ENCODE measurements at places on chromosomes 4 and X. TPM values are rescaled to one million over a fixed set of nuclear protein-coding genes. Genes with fewer than 3 reads are reported as not detected.

Gene TCEAL3
- total RNA-seq, result 8.5 TPM

Gene GAGE1
- not detected for total RNA-seq

- DNase-seq, result no peak
- H3K27ac ChIP-seq, result no peak overlapping the region
- no peaks in the 10 kb centered on the region for H3K27me3 ChIP-seq
- H3K36me3 ChIP-seq, result no peaks in the 10 kb centered on the region
These were observed 53.8 kb downstream of the APLN start for GRCh38 chrX:129600981-129601424.

DNA sequence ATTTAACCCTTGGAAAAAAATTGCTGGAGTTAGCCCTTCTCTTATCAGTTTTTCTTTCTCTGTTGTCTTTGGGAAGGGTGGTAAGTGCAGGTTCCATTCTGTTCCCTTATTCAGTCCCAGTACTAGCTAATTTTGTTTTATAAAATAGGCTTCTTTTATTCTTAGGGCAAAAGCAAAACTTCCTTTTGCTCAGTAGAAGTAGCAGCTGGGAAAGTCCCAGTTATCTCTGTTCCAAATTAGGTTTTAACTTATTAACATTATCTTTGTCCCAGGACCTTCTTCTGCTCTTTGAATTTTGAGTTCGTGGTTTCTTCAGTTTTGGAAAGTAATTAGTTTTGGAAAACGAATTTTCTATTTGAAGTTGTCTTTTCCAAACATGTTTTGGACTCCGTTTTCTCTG, 61.1 kb downstream of the BANK1 start:
- H3K4me1 ChIP-seq, result peaks cover 89% of the 10 kb centered on the region
- DNase-seq, result no peak
- peak overlapping the region; percentile 93 for H3K27ac ChIP-seq
- peak overlapping the region; percentile 24 for H3K4me3 ChIP-seq
- no peaks in the 10 kb centered on the region for H3K27me3 ChIP-seq

- H3K36me3 ChIP-seq, result no peaks in the 10 kb centered on the region
- no peak overlapping the region for H3K27ac ChIP-seq
- no peak overlapping the region for H3K4me3 ChIP-seq
- no peaks in the 10 kb centered on the region for H3K4me1 ChIP-seq
- DNase-seq, result no peak
These were observed 39.3 kb downstream of the NUDT6 start for GRCh38 chr4:122882857-122883735.

GRCh38 chr4:110504084-110504435, 28.1 kb downstream of the ENPEP start:
- H3K4me1 ChIP-seq, result no peaks in the 10 kb centered on the region
- no peak for DNase-seq
